ENCODE measurements at places on chromosomes 4 and X. TPM values are rescaled to one million over a fixed set of nuclear protein-coding genes. Genes with fewer than 3 reads are reported as not detected.

DNA sequence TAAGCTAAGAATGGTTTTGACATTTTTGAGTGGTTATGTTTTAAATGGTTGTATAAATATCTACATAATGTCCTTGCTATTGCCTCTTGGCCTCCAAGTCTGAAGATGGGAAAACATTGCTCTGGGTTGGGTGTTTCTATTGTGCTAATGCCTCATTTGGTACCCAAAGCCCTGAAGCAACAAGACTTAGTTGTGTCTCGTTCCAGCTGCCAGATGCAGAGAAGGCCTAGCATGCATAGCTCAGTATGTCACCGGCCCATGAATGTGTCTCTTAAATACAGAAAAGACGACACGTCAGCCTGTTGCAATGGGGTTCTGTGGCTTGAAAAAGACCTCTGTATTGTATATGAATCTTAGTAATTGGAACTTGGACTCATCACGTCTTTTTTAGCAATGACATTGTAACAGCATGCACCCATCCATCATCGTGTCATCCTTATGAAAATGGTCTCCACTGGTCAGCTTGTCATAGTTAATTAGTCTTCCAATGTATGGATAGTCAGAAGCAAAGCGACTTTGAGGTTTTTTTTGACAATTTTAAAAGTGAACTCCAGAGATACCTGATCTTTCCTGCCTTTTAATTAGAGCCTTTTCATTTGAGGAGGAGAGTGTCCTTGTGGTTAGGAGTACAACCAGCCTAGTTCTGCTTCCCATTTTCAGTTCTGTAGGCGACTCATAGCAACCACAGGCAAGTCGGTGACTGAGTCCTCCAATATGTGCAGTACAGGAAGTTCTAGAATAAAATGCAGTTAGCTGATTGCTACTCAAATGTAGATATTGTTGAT is 126.4 kb upstream of the GATB start:
- no peaks in the 10 kb centered on the region for H3K36me3 ChIP-seq
- peaks cover 24% of the 10 kb centered on the region for H3K4me1 ChIP-seq

The AR gene
- total RNA-seq: 0.45 TPM

GRCh38 chr4:7610022-7610670 is 175.4 kb upstream of the PSAPL1 start:
- no peaks in the 10 kb centered on the region for H3K36me3 ChIP-seq
- H3K4me1 ChIP-seq: no peaks in the 10 kb centered on the region
- H3K27me3 ChIP-seq: no peaks in the 10 kb centered on the region
- no peak overlapping the region for H3K4me3 ChIP-seq
- no peak for DNase-seq

The ANOS1 gene
- not detected for total RNA-seq
